Mesendoderm (in vitro differentiated cells): ENCODE measurements at places on chromosomes 4 and X.

GRCh38 chr4:169818063-169818679, 60.4 kb upstream of the HPF1 start:
- DNase-seq: no peak

- no peak for DNase-seq
Measured at GRCh38 chr4:101348995-101349800, 1.9 kb upstream of the PPP3CA start.

DNA sequence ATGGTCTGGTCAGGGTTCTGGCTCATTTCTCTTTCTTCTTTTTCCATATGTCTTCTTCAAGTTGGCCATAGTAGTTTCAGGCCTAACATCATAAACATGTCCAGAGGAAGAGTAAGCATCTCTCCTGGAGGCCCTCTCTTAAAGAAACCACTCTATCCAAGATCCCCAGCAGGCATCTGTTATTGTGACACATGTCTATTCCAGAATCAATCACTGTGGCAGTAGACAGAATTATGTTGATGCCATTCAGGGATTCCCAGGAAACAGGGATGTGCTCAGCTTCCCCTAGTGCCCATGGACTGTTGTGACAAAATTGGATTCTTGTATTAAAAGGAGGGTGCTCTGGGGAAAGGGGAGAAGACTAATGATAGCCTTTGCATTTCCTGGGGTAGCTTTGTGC, 224.0 kb downstream of the HNRNPD start:
- DNase-seq: no peak

GRCh38 chr4:2304321-2304876, 42.5 kb upstream of the MXD4 start:
- DNase-seq: no peak

GRCh38 chr4:10160281-10160856, 43.8 kb upstream of the WDR1 start:
- DNase-seq: peak; percentile 59
